RPMI8226 (cell line): ENCODE measurements at places on chromosomes 1 and 21.
A peak's percentile ranks its signal among the peaks of the same experiment; 100 is the strongest.

- peak; percentile 86 for DNase-seq
Observed at GRCh38 chr1:55257958-55258357, 42.8 kb upstream of the USP24 start.

GRCh38 chr1:188590641-188591040, 1761.9 kb downstream of the PLA2G4A start:
- DNase-seq = no peak

DNA sequence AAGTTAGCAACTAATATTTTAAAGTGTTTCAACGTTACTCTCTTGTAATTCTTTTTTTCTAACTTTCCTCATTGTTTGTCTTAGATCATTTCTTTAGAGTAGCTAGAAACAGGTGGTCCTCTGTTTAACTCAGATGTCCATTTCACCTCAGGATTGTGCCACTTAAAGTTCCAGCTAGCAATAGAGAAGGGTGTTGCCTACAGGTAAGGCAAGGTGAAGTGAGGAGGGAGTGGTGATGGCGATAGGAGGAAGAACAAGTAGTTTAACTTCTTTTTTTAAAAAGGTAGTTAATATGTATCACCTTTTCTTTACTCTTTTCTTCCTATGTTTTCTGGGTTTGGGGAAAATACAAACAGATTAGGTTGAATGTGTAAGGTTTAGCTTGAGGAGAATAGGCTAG, 44.4 kb downstream of the ABCD3 start:
- no peak for DNase-seq

GRCh38 chr1:15843826-15844572, 3.5 kb upstream of the SPEN start:
- DNase-seq = no peak

DNA sequence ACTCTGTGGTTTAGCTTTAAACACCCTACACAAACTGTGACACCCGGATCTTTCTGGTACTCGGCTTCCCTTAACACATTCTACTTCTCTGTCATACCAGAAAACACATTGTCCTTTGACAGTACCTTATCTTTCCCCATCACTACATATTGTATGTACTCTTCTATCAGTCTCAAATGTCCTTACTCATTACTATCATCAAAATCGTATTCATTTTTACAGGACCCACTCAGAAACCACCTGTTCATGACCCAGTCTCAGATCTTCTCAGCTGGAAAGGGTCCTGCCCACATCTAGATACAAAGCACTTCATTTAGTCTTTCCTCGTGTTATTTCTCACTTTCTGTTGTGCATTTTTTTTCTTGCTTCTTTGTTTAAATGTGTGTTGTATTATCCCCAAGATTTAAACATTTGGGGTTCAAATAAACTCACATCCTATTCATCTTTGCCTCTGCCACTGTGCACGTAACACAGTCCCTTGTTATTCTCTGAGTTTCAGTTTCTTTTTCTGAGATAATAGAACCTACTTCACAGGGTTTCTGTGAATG, 27.7 kb downstream of the CD34 start:
- DNase-seq = no peak

DNA sequence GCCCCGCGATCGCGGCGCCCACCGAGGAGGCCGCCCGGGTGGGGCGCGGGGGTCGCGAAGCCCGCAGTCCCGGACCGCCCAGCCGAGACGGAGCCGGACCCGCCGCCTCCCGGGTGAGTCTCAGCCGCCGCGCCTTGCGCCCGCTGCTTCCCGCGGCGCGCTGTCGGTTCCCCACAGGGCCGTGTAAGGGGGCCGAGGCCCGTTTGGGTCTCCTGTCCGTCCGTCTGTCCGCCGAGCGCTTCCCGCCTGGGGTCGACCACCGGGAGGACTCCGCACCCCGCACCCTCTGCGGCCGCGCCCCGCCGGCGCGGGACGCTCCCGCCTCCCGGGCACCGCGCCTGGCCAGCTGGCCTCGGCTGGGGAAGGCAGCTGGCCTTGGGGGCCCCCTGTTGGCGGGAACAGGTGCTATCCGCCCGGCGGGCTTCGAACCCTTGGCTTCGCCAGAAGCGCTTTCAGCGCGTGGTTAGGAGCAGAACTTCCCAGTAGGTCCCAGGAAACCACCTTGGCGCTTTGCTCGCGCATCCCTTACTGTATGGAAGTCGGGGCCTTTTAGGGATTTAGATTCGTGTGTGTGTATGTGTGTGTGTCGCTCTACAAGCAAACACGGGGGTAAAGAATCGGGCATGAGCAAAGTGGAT, 414 bp downstream of the TMEM51 start:
- peak; percentile 80 for DNase-seq

- no peak for DNase-seq
Observed at GRCh38 chr1:64337926-64338325, 132.0 kb upstream of the CACHD1 start.

- peak; percentile 32 for DNase-seq
Observed at GRCh38 chr1:173445164-173445563, 32.0 kb upstream of the PRDX6 start.

- peak; percentile 65 for DNase-seq
Observed at GRCh38 chr21:35236090-35236489, 187.0 kb upstream of the RUNX1 start.

GRCh38 chr1:231518485-231519034, 9.9 kb upstream of the TSNAX start:
- no peak for DNase-seq

DNA sequence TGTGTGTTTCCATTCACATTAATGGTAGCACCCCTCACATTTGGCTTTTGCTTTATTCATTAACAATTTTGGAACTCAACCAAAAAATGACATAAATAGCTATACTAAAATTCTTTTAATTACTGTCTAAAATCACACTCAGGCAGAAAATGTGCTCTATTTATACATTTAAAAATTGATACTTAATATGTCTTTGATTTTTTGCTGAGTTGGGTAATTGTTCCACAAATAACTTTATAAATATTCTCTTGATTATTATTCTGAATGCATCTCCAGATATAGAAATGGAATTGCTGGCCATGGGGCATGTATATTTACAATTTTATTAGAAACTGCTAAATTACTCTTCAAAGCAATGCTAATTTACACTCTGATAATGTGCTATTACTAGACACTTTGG, 658.7 kb upstream of the CHRM3 start:
- no peak for DNase-seq

DNA sequence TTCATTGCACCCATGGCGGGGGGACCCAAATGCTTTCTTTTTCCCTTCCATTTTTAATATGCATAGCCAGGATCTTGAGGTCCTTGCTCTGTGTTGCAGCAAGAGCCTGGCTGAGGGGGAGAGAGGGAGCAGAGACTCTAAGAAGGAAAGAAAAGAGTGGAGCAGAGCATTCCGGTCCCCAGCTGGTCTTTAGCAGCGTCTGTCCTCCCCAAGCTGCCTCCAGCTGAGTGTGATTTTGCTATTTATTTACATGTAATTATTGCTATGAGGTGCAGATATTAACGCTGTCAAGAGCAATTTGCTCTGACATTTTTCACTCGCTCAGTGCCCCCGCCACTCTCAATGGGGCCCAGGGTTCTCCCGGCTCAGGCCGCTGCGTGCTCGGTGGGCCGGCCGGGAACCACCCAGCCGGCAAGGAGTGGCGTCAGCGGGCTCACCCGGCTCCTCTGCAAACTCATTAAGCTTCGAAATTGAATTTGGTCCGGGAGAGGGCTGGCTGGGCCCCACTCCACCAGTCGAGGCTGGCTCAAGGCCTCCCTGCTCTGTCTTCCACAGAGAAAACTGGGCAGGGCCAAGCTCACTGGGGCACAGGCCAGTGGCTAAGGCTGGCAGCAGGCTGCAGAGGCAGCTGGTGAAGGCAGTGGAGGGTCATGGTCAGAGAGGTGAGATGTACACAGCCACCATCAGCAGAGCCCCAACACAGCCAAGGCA, 93.2 kb downstream of the PAX7 start:
- no peak for DNase-seq

- DNase-seq = peak; percentile 81
Observed at GRCh38 chr1:2046174-2046917, 3.9 kb upstream of the PRKCZ start.

DNA sequence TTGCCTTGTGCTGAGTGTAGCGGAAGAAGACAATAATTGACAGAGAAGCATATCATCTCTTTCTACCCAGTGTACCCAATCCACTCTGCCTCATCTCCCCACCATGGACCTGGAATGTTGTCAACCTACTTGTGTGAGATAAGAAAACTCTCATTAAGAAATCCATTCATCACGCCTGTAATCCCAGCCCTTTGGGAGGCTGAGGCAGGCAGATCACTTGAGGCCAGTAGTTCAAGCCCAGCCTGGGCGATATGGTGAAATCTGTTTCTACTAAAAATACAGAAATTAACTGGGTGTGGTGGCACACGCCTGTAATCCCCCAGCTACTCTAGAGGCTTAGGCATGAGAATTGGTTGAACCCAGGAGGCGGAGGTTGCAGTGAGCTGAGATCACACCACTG, 209.6 kb downstream of the PBX1 start:
- DNase-seq = no peak

DNA sequence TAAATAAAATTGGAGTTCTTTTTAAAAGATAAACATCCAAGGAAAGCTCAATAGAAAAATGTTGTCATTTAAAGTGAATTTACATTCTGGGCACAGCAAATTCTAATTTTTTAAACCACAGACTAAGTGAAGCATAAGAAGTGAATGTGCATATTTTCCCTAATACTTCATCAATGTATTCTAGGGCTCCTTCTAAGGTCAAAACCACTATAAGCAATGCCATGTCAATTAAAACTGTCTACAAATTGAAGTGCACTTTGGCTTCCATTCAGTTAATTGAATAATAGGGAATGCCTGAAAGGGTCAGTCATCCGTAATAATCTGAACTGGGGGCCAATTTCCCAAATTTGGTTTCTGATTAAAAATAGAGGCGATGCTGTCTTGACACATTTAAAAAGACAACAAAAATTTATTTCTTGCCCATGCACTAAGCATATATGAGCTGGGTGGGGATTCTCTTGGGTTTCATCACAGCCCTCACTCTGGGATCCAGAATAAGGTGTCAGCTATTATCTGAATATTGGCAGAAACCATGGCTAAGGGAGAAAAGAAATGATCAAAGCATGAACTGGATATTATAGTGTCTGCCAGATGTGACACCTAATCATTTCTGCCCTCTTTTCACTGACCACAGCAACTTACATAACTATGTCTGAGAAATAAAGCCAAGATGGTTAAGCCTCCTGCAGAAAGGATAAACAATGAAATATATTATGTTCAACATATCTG, 660.6 kb upstream of the B3GALT2 start:
- no peak for DNase-seq

DNA sequence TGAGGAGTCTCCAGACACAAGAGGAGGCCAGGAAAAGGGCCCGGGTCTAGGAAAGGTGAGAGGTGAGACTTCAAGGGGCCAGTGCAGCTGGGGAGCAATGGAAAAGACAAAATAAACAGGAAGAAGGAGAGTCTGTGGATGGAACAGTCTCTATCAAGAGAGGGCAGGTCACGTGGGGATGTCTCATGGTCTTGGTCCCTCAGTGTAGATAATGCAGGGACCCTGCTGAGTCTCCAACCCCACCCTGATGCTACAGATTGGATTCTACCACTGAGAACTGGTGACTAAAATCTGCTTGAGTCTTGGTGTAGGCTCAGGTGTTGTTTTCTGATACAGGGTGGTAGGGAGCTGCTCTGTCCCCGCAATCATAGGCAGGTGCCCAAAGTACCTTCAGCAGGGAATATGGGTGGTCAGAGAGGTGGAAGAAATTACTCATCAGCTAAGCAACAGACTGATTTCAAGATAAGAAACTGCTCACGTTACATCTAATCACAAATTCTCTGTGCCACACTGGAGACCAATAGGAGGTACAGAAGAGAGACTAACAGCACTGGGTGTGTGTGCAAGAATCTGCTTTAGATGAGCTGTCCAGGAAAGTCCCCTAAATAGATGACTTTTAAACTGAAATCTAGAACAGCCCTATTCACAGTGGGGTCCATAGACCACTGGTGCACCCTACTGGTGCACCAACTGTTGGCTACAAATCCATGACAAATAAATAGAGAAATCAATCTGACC, 101.5 kb upstream of the TLR5 start:
- DNase-seq = no peak

DNA sequence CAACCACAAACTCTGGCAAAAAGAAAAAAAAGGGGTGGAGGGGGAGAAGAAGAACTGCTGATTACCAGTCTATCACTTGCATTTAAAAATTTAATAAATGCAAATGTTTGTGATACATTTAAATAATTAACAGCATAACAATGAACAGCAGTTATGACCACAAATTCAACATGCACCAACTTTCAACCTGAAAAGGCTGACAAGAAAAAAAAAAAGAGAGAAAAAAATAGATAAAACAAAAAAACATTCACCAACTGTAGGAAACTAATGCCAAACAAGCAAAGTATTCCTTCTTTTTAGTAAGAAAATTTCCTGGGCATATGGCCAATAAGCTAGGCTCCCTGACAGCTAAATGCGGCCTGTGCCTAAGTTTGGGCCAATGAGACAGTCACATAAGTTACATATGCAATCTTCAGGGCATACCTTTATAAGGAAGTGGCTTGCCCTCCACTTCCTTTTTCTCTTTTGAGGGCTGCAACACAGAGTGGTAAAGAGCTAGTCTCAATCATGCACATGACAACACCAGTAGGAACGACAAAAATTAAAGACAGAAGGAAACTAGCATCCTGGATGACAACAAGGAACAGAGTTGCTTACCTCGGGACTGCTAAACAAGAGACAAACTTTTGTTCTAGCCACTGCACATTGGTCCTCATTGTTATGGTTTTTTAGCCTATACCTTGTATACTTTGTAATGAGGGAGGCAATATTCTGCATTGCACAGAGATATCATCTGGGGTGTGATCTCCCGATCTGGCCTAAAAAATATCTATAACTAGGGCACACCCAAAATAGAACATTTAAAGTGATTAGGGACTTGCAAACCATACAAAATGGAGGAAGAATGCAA, 24.2 kb upstream of the PHTF1 start:
- DNase-seq = peak; percentile 76

- no peak for DNase-seq
Observed at GRCh38 chr1:114892194-114892918, 37.7 kb downstream of the SYCP1 start.

DNA sequence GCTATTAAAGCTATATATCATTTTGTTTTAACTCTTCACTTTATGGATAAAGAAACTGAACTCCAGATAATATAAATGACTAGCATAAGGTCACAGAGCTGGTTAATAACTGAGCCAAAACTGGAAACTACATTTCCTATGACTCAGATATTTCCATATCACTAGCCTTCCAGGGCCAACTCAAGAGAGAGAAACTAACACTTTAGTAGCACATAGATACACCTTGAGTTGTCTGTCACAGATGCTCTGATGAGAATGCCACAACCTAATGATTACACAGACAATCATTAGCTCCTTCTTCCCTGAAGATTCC, 40.7 kb downstream of the NME7 start:
- no peak for DNase-seq

DNA sequence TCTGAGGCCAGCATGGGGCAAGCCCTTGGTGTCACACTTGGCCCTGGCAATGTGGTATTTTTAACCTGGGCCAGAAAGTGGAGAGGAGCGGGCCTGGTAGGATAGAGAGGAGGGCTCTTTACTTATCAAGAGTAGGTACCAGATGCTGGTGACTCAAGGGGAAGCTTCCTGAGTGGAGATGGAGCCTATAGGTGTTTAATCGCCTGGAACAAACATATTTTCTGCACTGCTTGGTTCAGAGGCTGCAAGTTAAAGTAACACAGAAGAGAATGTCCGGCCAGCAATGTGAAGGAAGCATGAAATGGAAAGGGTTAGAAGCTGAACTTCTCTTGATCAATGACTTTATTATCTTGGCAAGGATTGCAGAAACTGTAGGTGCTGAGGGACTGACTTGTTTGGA, 74.3 kb downstream of the DDR2 start:
- no peak for DNase-seq
